ENCODE measurements at places on chromosomes 1 and 21.

DNA sequence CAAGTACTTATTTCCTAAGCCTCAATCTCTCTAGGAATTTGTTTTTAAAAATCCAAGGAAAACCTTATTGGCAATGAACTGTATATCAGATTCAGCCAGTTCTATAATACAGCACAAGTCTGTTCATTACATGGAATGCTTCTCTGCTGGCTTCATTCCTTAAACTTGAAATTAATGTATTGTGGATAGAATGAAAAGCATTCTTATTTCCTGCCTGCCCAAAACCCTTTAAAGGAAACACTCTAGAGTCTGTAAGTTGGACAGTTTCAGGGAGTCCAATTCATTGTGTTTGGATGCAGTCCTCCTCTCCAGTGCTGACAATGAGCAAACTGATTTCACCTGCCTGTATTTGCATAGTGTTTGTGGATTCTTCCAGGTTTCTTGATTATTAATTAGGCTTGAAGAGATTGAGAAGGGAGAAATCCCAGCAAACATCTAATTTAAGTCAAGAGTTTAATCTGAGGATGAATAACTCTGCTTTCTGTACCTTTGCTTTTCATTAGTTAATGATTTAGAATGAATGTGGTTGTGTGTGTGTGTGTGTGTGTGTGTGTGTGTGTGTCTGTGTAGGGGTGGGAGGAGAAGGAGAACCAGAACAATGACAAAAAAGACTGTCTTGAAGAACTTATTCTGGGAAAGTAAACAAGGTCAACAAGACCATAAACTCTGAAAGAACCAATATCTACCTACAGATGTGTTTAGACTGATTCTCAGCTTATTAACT lies 61.2 kb downstream of the CACHD1 start:
- DNase-seq, result no peak

DNA sequence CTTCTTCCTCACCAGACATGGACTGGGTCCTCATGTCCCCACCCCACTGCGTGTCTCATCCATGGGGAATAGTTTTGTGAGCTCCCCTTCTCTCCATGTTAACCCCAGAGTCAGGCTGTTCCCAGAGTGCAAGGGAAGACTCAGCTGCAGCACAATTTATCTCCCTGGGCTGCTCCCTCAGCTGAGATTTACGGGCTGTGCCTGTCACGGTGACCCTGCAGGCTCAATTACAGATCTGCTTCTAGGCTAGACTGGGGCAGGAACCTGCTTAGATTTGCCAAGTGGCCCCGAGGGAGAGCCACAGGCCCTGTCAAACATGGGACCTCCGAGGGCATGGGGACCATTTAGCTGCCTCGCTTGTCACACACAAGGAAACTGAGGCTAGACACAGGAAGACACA lies 37.8 kb downstream of the CDCP2 start:
- no peak for DNase-seq

DNA sequence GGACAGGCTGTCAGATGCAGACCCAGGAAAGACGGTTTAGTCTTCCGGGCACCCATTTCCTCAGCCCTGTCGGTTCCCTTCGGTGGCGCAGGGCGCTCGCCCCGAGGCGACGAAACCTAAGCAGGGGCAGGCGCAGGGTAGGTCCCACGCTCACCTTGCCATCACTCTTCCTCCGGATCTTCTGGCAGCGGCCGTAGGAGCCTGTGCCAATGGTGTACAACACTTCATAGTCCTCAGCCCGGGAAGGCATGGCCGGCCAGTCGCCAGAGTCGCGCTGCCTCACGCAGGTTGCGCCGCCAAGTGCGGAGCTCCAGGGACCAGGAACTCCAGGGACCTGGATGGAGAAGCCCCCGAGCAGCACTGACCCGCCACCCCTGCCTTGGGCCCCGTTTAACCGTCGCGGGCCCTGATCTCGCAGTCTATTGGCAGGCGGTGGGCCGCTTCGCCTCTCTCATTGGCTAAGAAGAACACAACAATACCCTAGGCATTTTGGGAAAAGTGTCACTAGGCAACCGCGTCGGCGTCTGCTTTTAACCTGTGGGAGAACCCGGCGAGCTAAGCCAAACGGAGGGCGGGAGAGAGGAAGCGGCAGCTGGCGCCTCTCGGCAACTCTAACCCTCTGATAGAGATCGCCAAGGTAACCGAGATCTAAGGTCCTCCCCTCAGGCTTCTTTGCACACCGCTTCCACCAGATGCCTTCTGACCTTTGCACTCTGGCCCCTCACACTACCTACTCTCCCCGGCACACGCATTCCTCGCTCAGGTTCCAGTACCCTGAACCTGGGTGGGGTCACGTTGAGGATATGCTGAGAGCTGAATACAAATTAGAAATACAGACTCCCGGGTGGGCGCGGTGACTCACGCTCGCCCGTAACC lies at the start of gene NEK2:
TSS of gene NEK2 (minus strand) at position 392 of the 876 bp plus-strand sequence. CDS start at position 250, 142 bp downstream.
- DNase-seq, result peak; percentile 94

- no peak for DNase-seq
These were observed 13.9 kb upstream of the ZBTB17 start for GRCh38 chr1:15989776-15990175.

DNA sequence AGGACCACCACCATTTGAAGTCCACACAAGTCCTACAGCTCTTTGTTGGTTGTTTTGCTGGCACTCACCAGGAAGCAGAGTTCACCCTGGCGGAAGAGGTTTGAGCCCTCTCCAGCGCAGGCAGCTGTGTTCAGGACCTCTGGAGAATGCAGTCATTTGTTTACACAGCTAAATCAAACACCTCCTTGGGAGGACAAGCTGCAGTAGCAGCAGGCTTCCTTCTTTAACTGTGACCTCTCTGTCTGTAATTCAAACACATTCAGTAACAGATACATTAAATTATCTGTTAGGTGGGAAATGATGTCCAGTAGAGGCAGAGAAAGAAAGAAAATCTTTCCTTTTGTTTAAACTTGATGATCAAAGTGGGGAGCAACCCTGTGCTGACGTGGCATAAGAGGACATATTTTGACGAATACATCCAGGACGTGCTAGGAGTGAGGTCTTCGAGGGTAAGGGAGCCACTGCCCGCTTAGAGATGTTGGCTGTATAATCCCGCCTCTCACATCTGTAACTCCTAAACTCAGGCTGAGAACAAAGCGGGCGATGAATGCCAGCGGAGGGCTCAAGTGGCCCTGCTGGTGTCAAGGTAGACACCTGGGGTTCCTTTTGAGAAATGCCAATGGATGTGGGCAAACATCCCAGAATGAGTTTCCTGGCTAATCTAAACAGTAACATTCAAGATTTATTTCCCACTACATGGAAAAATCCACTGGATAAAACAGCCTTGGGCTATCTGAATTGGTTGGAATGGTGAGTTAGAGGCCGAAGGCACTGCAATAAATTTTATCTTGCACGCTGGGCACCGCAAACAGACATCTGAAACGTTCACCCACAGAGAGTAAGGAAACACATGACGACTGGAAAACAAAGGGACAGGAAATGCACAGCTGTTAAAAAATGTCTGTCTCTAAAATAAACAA lies 51.7 kb downstream of the ABCA4 start:
- DNase-seq, result no peak

GRCh38 chr1:222861062-222861461 lies 46.2 kb downstream of the DISP1 start:
- no peak for DNase-seq

DNA sequence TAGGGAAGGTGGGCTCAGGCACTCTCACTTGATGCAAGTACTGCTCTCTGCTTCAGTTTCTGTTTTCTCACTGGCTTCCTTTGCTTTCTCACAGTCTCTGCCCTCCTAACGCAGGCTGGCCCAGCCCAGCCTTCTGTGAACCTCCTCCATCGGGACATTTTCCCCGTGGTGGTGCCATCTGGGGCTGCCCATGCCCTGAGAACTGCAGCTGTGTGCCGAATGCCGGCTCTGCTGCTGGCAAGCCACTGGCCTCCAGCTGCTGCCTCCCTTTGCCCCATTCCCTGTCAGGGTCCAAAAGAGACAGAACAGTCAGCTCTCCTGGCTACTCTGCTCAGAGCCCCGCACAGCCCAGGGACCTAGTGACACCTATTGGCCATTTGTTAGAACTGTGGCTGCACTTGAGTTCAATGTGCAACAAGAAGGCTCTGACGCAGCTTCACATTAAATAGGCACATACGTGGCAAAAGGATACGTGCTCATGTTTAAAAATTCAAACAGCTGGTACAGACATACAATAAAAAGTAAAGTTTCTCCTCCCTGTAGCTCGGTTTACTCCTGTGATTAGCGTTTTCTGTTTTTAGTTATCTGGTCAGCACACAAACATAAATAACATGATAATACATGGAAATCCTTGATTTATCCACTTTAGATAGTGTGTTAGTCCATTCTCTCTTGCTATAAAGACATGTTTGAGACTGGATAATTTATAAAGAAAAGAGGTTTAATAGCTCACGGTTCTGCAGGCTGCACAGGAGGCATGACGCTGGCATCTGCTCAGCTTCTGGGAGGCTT lies 46.6 kb downstream of the FCRL5 start:
- DNase-seq, result peak; percentile 45

GRCh38 chr1:19212167-19212566 lies 2.1 kb upstream of the UBR4 start:
- DNase-seq, result peak; percentile 19

Measured in RKO (cell line).